DMS79 treated with DMSO at 0.1 percent for 48 hours (cell line): ENCODE measurements at places on chromosomes 3 and 15.

- DNase-seq = no peak
Observed at GRCh38 chr15:62698646-62699045, 343.9 kb upstream of the TPM1 start.

DNA sequence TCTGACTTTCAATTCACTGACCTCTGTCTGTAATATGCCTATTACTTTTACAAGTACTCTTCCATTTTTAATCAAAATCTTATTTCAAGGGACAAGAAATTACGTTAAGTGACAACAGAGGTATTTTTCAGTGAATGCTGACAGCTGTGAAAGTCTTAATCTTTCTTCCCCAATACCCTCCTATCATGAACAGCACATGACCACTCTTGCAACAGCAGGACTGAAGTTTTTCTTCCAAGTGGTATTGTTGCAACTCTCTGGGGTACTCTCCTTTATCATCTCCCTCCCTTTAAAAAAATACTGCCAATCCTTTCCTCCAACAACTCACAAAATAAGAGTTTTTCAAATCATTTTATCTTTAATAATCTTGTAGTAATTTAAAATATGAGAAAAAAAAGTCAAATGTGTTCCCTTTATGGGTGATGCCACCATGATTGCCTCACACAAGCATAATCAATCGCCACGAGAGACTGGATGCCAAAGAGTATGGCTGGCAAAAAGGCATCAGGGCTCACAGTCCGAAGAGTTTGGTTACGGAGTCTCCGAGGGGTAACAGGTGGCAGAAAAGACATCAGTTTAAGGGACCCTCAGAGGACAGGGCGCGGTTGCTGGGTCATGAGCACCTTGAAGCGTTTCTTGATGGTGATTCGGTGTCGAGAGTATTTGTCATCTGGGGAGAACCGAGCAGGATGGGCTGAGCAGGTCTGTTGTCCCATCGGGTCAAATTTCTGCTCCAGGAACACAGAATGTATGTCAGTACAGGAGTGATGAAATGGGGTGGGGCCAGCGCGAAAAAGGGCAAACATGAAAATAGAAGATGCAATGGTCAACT, 1.3 kb downstream of the NOP10 start:
- DNase-seq = no peak

DNA sequence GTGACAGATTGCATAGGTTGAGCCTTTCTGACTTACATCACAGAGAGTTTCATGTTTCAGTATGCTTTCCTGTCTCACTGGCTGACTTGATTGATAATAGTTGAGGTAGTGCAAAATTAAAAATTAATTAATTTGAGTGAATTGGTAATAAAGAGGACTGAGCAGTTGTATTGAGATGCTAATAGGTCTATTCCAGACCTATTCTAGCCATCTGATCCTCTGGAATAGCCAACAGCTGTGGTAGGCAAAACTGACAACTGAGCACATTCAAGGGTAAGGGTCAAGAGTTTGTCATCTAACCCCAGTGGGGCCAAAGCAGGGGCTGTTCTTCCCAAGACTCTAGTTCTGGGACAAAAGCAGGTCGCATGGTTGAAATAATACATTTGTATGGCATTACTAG, 132.4 kb downstream of the EPHA3 start:
- DNase-seq = no peak

- no peak for DNase-seq
Observed at GRCh38 chr3:33144433-33144832, 30.6 kb downstream of the CRTAP start.
